ENCODE measurements at places on chromosomes 16 and 17.

- no peak for DNase-seq
Observed at GRCh38 chr17:75433218-75433783, 23.1 kb upstream of the TMEM94 start.

DNA sequence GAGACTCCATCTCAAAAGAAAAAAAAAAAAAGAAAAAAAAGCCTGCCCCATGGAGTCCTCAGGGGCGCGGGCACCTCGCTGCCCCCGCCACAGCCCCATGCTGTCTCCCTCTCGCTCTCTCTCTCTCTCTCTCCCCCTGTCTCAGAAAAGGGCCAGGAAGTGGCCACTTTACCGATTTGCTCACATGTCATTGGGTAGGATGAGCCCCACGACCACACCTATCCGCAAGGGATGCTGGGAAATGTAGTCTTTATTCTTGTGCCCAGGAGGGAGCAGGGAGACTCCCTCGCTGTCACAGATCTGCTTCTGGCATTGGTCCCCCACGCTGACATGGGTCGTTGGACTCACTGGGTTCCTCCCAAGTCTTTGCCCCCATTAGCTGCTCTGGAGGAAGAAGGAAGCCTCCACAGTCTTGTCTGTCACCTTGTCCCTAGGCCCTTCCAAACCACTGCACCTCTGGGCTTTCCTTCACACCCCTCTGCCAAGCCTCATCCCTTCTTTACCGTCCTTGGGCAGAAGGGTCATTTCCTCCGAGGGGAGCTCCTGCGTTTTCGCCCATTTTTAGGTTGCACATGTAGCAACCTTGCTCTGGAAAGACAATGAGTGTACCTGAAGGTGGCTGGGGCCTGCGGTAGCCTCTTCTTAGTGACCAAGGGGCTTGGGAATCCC is 6.9 kb upstream of the GJD3 start:
- peak; percentile 32 for DNase-seq

DNA sequence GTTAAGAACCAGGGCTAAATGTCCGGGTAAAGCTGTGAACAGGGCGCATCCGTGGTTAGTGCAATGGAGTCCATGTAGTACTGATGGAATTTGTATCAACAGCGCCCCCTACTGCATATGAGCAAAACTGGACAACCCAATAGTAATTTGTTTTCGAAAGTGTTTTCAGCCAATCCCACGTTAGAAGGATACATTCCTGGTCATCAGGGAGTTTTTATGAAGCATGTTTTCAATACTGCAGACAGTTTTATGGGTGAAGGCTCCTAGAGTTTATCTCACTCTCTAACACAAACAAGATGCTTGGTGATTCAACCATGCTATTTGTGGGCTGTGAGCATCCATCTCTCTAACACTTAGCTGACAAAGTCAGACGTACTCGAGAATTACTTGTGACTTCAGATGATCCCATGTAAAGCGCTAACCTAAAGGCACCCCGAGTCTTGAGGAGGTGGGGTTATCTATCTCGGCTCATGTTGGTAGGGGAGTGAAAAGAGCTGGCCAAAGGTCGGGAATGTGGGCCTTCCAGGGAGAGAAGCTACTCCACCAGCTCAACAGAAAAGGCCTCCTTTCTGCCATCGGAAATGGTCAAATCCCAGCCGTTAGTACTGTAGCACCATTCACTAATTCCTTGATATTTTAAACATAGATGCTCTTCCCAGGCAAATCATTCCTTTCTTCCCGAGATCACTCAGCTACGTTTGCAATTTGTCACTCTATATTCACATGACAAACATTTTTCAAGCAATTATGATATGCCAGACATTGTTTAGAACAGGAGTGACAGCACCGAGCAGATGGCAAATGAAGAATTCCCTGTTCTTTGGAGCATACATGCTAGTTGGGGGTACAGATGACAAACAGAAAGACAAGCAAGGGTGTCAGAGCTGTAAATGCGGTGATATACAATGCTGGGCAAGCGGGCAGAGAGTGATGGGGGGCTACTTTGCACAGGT is 46.9 kb upstream of the HNF1B start:
- DNase-seq = peak; percentile 47

DNA sequence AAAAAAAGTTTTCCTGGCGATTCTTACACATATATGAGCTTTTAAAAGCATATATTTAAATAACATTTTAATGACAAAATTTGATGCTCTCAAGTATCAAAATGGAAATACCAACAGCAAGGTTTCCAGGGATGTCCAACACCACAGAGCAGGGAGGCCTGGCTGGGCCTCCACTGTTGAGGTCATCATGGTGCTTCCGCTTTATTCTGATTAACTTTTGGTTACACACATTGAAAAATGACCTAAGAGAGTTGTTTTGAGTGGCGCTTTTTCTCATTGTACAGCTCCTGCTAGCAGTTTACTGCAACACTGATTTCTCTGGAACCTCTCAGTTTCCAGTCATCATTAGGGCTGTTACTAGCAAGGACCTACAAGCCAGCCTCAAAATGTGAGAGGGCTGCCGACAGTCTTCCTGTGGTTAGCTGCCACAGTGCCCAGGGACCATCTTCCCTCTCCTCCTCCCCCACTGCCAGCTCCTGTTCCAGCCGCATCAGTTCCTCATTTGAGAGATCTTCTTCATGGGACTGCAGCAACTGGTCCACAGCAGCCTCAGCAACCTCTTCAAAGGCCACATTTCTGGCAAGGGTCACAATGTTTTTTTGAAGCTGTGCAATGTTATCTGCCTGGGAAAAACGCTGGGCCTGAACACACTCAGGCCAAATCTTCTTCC is 21.3 kb downstream of the DEF8 start:
- no peak for DNase-seq

DNA sequence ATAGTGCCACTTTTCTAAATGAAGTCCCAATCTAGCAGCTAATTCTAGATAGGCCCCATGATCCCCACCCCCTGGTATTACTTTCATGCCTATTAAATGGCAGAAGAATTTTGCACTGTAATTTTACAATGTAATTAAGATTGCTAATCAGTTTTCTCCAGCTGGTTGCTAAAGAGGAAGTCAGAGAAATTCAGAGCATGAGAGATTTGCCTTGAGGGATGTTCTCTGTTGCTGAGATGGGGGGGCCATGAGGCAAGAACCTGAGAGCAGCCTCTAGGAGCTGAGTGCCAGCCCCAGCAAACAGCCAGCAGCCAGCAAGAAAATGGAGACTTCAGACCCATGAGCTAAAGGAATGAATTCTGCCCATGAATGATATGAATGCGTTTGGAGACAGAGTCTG is 38.9 kb downstream of the SHCBP1 start:
- DNase-seq = no peak

Data from RPMI7951 (cell line).